ENCODE measurements at places on chromosomes 12 and 14.
A peak's percentile ranks its signal among the peaks of the same experiment; 100 is the strongest.

DNA sequence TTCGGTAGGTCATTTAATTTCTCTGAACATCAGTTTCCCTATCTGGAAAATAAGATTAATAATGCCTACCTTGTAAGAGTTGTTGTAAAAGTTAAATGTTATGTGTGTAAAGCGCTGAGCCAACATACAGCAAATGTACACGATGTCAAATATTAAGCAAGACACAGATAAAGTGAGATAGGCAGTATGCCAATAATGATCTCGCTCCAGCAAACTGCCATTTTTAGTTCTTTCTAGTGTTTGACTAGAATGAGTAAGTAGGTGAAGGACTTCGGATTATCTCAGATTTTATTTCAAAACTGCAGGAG lies 840 bp downstream of the DHRS7 start:
- no peak for DNase-seq

DNA sequence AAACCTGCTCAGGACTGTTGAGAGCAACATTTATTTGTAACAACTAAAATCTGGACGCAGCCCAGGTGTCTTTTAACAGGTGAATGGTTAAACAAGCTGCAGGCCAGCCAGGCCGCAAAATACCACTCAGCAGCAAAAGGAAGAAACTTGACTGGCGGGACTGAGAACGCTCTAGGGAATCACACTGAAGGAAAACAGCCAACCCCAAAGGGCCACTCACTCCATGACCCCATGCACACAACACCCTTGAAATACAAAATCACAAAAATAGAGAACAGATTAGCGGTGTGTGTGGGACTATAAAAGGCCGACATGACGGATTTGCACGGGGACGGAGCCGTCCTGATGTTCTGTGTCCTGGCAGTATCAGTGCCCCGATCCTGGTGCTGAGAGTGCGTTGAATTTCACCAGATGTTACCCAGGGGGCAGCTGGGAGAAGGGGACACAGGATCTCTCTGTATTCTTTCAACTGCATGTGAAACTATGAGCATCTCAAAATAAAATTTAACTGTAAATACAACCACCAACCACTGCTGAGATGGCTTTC lies 23.0 kb downstream of the VPS37B start:
- DNase-seq = no peak

DNA sequence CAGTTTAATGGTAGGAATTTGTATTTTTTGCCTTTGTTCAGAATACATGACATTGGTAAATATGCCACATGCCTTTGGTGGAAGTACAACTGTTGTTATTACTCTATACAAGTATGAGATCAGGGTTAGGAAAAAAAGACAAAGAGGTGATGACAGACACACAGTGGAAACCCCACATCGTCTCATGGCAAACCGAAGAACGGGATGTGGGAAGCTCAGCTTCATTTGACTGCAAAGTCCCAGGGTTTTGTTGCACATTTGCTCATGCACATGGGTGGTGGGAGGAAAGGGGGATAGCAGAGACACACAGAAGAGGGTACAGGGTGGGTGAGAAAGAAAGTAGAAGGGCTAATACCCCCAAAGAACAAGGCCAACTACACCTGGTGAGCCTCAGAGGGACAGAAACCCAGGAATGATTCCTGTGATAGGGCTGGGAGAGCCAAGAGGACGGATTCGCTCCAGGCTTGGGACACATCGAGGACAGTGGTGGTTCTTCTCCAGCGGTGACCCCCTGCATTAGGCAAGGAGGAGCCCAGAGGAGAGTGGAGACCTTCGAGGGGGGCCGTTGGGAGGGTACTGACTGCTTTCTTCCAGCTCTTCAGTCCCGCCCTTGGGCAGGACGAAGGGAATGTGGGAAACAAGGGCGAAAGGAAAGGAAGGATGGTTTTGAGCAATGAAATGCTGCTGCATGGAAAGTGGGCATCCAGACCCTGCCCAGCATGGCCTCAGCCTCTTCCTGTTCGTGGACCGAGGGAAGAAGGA lies 8.1 kb downstream of the VAMP1 start:
- DNase-seq = no peak

- DNase-seq = no peak
Observed at GRCh38 chr14:59328454-59328853, 136.7 kb downstream of the GPR135 start.

DNA sequence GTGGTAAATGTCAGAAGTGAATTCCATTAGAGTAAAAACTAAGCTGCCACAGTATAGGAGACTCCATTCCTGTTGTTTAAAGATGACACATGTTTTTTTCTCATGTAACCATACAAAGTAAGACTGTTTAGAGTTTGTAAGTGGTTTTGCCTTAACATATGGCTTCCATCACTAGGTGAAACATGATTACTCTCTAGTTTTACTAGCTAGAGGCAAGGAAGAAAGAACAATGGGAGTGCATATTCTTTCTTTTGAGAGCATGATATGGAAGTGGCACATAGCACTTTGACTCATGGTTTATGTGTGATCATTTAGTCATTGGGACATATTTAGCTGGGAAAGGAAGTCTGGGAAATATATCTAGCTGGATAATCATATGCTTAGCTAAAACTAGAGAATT lies 7.7 kb downstream of the ATF7IP start:
- DNase-seq = no peak

DNA sequence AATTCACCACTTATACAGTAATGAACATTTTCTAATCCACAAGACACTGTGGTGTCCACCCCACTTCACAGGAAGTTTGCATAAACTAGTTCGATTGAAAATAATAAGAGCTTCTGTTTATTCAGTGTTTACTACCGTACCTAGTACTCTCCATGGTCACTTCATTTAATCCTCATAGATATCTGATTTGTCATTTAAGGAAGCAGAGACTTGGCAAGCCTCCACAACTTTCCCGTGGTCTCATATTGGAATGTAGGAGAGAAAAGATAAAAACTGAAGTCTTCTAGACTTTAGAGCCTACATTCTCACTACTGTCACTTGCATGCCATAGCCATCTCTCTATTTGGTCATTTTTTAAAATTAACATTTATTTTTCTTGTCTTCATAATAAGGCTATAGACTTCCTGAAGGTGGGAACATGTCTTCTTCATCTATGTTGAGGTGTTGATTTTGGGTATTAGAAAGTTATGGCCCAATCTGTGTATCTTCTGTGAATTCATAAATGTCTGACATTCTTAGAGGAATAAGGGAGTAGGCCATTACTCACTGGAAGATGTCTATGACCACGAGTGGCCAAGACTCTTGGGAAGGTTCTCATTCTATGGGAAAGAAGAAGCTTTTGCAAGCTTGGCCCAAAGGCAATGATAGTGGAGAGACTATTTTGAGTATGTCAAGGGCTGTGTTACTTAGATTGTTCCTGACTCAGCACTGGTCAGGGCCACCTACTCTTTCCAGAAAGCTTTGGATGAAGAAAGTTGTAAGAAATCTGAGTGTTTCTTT lies 423.7 kb downstream of the LRIG3 start:
- no peak for DNase-seq

GRCh38 chr12:70950451-70950850 lies 29.9 kb upstream of the PTPRR start:
- no peak for DNase-seq

- DNase-seq = no peak
Observed at GRCh38 chr14:51395361-51395849, 155.4 kb downstream of the TMX1 start.

DNA sequence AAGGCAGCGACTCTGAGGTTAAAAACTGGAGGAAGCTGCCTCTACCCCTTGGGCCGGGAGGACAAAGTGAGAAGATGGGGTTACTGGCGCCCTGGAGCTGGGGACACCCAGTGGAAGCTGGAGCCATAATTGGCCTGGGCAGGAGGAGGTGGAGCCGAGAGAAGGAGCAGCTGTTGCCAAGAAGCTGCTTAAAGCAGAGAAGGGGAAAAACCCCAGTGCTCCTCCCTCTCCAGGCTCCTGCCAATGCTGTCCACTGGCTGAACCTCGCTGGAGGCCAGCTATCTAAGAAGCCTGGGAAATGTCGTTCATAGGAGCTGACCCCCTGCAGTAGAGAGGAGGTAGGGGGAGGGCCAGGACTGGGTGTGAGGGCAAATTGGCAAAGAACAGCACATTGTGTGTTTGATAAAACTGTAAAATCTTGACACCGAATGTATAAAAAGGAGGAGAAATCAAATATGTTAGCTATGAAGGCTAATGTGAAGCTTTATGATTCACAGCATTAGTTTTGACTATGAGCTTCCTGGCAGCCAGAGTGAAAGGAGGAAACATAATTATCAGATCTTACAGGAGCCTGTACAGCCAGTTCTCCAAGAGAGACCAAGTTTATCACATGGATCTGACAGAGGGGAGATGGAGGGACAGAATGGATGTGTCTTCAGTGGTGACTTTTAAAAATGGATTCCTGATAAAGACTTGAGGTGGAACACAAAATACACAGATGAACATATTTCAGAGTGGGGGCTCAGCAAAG lies 9.5 kb downstream of the HHIPL1 start:
- DNase-seq = no peak

GRCh38 chr12:130489293-130489692 lies 151.6 kb downstream of the PIWIL1 start:
- DNase-seq = no peak

- DNase-seq = no peak
Observed at GRCh38 chr14:23398348-23398747, 9.7 kb downstream of the MYH6 start.

GRCh38 chr14:99792551-99793212 lies 531 bp upstream of the EML1 start:
- peak; percentile 29 for DNase-seq

DNA sequence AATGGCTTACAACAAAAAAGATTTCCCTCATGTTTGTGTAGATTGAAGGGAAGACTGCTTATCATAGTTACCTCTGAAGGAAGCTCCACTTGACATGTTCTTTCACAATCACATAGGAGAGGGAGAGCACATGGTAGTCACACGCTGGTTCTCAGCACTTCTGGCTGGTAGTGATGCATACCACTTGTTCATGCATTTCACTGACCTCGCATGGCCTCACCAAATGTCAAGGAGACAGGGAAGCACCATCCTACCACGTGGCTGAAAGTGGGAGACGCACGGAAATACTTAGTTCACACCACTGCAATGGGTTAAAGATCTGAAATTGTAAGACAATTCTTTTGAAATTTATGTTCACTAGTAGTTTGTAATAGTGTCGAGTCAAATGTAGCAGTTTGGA lies 74.0 kb downstream of the PDE3A start:
- DNase-seq = no peak

DNA sequence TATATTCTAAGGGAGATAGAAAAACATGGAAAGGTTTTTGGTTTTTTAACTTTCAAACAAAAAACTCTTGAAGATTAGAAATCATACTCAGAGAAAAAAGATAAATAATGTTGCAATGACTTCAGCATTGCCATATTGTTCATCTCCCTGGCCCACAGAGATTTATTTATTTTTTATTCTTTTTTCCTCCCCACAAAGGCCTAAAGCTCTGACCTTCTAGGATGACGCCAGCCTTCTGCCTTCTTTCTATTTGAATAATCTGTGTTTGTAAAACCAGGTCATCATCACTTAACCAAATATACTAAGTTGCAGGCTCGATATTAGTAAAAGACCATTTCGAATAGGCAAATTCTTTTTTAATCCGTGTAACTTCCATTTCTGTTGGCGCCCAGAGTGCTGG lies 4.4 kb upstream of the DCP1B start:
- DNase-seq = no peak

DNA sequence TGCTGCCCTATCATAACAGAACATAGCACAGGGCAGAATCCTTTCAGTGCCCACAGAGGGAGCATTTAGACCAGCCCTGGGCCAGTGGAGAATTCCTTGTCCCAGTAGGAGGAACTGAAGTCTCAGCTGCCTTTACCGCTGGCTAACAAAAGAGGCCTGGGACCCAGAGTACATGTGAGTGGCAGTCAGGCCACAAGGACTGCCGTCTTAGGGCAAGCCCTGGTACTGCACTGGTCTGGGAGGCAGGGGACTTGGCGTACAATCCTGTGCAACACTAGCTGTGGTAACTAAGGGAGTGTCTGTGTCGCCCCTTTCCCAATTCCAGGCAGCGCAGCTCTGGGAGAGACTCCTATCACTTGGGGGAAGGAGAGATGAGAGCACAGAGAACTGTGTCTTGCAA lies 17.0 kb upstream of the CSRP2 start:
- DNase-seq = no peak

- DNase-seq = no peak
Observed at GRCh38 chr12:53759261-53759660, 7.5 kb upstream of the CISTR start.

GRCh38 chr12:64808110-64808509 lies 16.3 kb upstream of the TBC1D30 start:
- DNase-seq = no peak

- no peak for DNase-seq
Observed at GRCh38 chr12:52650520-52651081, 1.4 kb downstream of the KRT2 start.

DNA sequence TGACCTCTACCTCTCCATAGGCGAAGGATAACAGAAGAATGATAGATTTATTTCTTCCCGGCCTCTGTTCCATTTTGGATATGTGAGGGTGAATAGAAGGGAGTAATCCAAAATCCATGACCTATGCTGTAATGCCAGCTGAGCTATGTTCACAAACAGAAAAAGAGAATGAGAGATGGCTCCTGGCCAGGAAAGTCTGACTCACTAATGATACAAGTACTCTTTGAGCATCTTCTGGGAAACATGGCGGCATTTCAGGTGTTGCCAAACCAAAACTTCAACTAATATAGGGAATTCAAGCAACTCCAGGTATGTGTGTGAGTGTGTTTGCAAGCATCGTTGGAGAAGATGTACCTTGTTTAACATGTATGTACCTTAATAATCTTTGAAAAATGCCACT lies 55.1 kb downstream of the MED13L start:
- peak; percentile 34 for DNase-seq

DNA sequence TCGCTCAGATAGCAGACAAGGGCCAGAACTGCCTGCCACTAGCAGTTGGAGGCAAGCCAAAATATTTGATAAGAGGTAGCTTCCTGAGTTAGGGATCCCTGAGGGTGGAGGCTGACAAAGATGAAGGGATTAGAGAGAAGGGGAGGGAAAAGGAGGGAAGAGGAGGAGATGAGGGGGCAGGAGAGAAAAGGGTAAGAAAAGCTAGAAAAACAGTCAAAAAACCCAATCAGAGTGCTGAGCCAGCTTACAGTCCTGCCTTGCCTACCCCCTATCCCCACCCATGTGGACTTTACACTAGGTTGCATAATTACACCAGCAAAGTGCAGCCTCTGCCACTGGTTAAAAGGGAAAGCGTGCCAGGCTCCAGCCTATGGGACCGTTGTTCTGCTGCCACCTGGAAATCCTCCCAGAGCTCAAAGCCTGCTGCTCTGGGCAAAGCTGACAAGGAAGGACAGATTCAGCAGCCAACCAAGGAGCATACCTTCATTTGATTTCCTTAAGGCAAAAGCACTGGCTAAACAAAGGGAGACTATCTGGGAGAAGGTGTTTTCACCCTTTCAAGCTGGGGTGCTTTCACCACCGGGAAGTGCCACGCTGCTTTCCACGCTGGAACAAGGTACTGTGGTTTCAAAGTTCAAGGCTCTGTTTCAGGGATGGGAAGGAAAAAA lies 3.8 kb upstream of the NUMB start:
- DNase-seq = no peak

GRCh38 chr12:42859612-42860011 lies 270.1 kb upstream of the PRICKLE1 start:
- no peak for DNase-seq

GRCh38 chr12:92121826-92122225 lies 23.8 kb downstream of the BTG1 start:
- DNase-seq = no peak
